Uterus (tissue), 4 donors: ENCODE measurements at places on chromosomes 6 and 20. TPM values are rescaled to one million over a fixed set of nuclear protein-coding genes. Genes with fewer than 3 reads are reported as not detected.

DNA sequence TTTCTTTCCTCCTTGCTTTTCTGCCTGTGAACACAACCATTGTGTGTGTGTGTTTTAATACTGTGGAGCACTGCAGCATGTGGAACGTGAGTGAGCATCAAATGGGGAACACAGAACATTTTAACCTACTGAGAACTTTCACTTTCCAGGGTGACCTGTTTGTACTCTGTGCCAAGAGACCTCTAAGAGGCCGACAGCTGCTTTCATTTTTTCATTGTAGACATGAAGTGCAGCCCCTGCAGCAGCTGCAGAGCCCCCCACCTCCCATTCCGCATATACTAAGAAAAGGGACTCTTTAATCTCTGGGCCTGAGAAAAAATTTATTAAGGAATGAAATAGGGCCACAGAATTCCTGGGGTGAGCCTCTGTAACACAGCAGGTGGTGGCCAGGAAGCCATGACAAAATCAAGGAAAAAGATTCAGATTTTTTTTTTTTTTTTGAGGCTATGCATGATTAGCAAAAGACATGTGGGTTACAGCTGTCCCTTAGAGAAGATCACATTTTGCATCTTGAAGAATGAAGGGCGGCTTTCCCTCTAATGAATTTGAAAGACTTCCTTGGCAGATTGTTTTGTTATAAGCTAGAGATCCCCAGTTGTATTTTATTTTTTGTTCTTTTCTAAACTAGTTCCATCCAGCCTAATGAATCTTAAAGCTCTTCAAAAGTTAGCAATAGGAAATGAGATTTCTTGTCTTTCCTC is 503.4 kb downstream of the CD109 start:
- no peak overlapping the region for H3K27ac ChIP-seq
- DNase-seq: no peak
- H3K4me3 ChIP-seq: no peak overlapping the region
- no peaks in the 10 kb centered on the region for H3K27me3 ChIP-seq

DNA sequence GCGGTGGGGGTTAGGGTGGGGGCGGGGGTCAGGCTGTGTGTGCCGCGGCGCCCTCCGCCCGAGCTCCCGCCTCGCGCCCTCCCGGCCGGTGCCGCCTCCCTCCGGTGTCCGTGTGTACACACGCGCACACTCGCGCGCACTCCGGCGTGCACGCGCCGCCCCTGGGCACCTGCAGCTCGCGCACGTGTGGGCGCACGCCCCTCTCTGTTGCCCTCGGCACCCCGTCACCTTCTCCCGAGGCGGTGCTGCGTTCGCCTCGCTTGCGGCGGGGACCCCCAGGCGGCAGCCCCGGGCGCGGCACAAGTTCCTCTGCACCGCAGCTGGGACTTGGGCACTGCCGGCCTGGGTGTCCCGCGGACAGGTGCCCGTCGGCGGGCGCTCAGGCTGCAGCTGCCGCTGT is 525 bp downstream of the MACROD2 start:
- peak overlapping the region; percentile 72 for H3K27ac ChIP-seq
- no peaks in the 10 kb centered on the region for H3K27me3 ChIP-seq
- no peaks in the 10 kb centered on the region for H3K4me1 ChIP-seq
- no peaks in the 10 kb centered on the region for H3K36me3 ChIP-seq
- DNase-seq: peak; percentile 27

DNA sequence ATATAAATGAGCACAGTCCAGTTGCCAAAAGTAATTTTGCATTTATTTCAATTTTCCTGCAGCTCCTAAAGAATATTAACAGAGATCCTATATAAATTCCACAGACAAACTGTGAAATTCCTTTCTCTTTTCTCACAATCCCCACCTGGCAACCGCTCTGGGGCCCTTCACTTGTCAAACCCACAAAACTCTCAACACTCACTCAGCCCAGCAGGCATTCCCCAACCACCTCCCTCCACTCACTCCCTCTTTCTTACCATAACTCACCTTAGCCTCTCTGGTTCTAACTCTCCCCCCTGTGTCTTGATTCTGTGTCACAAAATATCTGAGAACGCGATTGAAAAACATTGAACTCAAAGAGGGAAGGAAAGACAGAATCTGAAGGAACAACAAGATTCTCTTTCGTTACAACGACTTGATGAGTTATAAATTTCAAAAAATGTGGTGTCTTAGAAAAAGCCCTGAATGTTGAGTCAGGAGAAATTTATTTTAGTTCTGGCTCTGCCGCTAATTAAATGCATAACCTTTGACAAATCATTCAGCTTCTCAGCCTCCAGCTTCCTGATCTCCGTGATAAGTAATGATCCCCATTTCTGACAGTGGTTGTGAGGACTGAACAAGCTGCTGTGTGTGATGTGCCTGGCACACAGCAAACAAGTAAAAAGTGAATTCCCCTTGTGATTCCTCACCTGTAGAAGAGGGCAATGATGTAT is 87.9 kb downstream of the UNC5CL start:
- H3K27ac ChIP-seq: no peak overlapping the region
- H3K4me3 ChIP-seq: no peak overlapping the region
- H3K27me3 ChIP-seq: no peaks in the 10 kb centered on the region

GRCh38 chr6:132316970-132317369 is 84.3 kb downstream of the MOXD1 start:
- no peaks in the 10 kb centered on the region for H3K36me3 ChIP-seq
- no peak overlapping the region for H3K27ac ChIP-seq
- H3K4me3 ChIP-seq: no peak overlapping the region
- DNase-seq: no peak
- no peaks in the 10 kb centered on the region for H3K4me1 ChIP-seq
- H3K27me3 ChIP-seq: no peaks in the 10 kb centered on the region

DNA sequence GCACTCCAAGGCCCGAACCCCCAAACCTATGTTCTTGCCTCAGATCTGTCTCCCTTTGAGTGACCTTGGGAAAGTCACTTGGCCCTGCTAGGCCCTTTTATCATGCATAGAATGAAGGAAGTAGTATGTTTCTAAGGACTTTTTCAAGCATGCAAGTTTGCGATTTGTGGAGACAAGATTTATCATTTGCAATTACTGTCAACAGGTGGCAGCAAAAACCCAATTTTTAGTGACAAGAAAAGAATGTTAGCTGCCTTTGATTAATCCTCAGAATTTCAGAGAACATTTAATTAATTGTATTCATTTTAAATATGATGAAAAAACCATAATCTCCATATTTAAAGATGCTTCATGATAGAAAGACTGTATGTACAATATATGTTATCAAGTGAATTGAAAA is 28.3 kb upstream of the PREP start:
- no peak overlapping the region for H3K4me3 ChIP-seq
- no peaks in the 10 kb centered on the region for H3K27me3 ChIP-seq
- H3K27ac ChIP-seq: no peak overlapping the region

GRCh38 chr6:108868647-108869046 is 20.4 kb downstream of the ARMC2 start:
- no peaks in the 10 kb centered on the region for H3K36me3 ChIP-seq
- DNase-seq: no peak
- no peak overlapping the region for H3K27ac ChIP-seq
- H3K4me3 ChIP-seq: no peak overlapping the region
- H3K4me1 ChIP-seq: no peaks in the 10 kb centered on the region

GRCh38 chr6:36296240-36296639 is 26.4 kb downstream of the PNPLA1 start:
- no peaks in the 10 kb centered on the region for H3K27me3 ChIP-seq
- no peaks in the 10 kb centered on the region for H3K4me1 ChIP-seq
- no peak for DNase-seq
- no peaks in the 10 kb centered on the region for H3K36me3 ChIP-seq
- no peak overlapping the region for H3K27ac ChIP-seq

DNA sequence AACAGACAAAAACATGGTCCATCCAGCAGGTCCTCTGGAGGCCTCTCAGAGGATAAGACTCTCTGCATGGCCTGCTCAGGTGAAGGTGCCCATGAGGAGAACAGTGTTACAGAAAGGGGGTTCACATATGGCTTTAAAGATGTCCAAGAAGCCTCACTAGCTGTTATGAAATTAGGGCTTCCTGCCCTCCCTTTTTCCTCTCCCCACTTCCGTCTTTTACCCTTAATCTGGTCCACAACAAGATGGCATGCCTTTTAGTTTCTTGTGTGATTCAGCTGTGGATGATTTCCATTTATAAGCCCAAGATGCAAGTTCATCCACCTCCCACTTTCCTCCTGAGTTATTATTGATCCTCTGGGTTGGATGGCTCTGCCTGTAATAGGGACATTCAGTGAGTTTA is 14.0 kb downstream of the GCNT2 start:
- no peaks in the 10 kb centered on the region for H3K4me1 ChIP-seq
- no peaks in the 10 kb centered on the region for H3K36me3 ChIP-seq
- H3K27me3 ChIP-seq: no peaks in the 10 kb centered on the region
- no peak overlapping the region for H3K27ac ChIP-seq
- H3K4me3 ChIP-seq: no peak overlapping the region

- no peak overlapping the region for H3K4me3 ChIP-seq
- no peak for DNase-seq
- H3K36me3 ChIP-seq: no peaks in the 10 kb centered on the region
- no peak overlapping the region for H3K27ac ChIP-seq
- H3K27me3 ChIP-seq: no peaks in the 10 kb centered on the region
These were observed 19.2 kb downstream of the NANP start for GRCh38 chr20:25604611-25605010.

GRCh38 chr20:9166153-9166780 is 97.4 kb downstream of the PLCB4 start:
- H3K4me1 ChIP-seq: no peaks in the 10 kb centered on the region
- H3K27ac ChIP-seq: no peak overlapping the region
- no peak overlapping the region for H3K4me3 ChIP-seq
- no peaks in the 10 kb centered on the region for H3K36me3 ChIP-seq

The SRMS gene
- total RNA-seq: not detected

The EDN1 gene
- 13.8 TPM for total RNA-seq

The TCFL5 gene
- total RNA-seq: 5.3 TPM
